Stimulated activated CD8-positive, alpha-beta memory T cell treated with anti-CD3 and anti-CD28 coated beads, Interleukin-12 subunit alpha, Interleukin-12 subunit beta, amount 100 ng/mL, for 1 hour (primary cell): ENCODE measurements at places on chromosomes 1 and 21.

GRCh38 chr1:230794871-230795605 lies 47.9 kb downstream of the CAPN9 start:
- DNase-seq: no peak

DNA sequence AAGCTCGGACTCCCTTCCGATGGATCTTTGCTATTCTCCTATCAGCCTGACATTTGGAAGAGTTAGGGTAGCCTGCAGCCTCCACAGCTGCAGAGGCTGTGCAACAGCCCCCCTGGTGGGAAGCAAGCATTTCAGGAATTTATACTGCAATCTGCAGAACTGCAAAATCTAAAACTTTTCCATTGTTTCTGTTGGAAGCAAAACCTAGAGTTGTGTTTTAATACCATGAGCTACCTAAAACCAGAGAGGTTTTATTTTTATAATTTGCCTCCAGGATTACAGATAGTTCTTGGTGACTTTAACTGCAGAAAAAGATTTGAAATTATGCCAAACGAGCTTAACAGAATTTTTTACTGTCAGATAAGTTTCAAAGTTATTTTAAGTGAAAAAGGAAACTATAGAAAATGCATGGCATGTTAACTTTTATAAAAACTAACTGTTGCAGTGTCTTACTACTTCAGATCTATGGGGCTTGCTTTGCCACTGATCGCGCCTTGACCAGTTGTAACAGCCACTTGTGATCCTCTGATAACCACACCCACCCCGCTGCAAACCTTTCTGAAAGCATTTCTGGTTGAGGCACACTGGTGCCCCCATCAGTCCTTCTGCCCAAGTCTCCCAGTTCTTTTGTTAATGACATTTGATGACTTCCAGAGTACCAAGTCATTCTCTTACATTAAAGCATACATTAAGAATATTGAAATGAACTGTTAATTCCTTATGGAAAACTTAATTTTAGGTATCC lies 64.8 kb downstream of the PRDM2 start:
- DNase-seq: no peak

- DNase-seq: no peak
Observed at GRCh38 chr1:230326971-230327891, 98.9 kb downstream of the PGBD5 start.

DNA sequence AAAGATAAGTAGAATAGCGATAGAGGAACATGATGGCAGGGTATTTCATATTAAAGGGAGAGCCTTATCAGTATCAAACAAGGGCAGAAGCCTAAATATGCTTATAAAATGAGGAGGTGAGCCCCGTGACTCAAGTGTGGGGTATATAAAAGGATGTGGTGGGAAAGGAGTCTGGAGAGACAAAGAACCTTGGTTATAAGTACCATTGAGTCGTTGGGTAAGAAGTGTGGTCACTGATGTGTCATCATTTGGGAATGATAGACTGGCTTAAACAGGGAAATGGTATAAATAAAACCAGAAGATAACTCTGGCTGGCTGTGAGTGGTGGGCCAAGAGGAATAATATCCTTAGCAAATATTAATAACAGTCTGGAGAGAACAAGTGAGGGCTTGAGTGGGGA lies 10.9 kb upstream of the CD5L start:
- no peak for DNase-seq

- no peak for DNase-seq
Observed at GRCh38 chr1:33875862-33876261, 12.0 kb downstream of the HMGB4 start.

DNA sequence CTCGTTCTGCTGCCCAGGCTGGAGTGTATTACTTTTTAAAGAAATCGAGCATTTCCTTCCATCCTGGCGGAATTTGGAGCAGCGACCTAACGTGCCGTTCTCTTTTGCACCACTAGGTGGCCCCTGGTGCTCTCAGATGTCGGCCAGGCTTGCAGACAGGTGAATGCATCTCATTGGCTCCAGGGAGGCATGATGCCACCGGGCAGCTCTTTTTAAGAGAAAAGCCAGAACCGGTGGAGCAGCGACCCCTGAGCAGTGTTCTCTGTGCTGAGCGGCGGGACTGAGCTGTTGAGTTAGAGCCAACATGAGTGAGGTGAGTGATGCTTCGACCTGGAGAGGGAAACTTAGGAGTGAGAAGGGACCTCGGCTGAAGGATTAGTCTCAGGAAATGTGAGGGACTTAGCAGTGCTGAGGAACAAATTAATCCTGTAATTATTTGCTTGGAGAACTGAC lies at the start of gene PCP4:
PCP4 (plus strand) TSS at position 241 of the 453 bp plus-strand sequence; CDS start at position 305, 64 bp downstream.
- DNase-seq: no peak

DNA sequence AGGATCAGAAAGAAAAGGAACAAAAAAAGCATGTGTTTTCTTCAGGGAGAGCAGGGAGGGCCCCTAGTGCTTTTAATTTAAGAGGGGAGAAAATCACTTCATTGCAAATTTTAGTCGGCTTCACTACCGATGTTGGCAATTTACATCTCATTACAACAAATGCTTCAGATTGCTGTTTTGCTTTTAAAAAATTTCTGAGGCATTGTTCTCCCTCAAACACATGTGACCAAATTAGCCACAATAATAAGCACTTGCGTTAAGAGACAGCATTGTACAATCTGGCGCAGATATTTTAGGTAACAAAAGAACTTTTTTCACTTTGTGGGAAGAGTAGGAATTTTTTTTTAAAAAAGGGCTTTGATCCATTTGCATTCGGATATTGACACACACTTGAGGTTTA lies 29.8 kb downstream of the BEND5 start:
- no peak for DNase-seq

- no peak for DNase-seq
Observed at GRCh38 chr1:171252482-171252881, 4.2 kb downstream of the FMO1 start.

GRCh38 chr1:23910553-23911246 lies 2.5 kb downstream of the CNR2 start:
- no peak for DNase-seq

GRCh38 chr21:38820471-38821239 lies 14.9 kb downstream of the ETS2 start:
- DNase-seq: no peak

DNA sequence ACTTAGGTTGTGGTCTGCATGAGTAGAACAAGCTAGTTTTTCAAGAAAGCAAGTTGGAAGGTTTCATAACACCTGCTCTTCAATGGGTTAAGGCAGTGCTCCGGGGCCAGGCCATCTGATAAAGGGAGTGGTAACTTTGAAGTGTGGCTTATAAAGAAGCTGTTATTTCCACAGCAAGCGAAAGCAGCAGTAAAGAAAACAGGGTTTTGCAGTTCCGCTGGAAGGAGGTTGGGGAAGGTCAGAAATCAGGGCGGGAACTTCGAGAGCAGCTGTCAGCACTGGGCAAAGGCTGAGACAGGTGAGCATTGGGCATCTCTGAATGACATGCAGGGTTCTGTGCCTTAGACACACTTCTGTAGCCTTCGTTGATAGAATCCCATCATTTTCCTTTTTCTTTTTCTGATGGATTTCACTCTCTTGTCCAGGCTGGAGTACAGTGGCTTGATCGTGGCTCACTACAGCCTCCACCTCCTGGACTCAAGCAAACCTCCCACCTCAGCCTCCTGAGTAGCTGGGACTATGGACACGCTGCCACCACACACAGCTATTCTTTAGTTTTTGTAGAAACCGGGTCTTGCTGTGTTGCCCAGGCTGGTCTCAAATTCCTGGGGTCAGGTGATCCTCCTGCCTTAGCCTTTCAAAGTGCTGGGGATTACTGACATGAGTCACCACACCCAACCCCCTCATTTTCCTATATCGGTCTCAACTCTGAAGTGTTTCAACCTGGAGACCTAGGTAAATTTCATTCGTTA lies 20.5 kb downstream of the TMEM51 start:
- DNase-seq: no peak

- DNase-seq: no peak
Observed at GRCh38 chr1:173276922-173277800, 70.0 kb upstream of the TNFSF4 start.

DNA sequence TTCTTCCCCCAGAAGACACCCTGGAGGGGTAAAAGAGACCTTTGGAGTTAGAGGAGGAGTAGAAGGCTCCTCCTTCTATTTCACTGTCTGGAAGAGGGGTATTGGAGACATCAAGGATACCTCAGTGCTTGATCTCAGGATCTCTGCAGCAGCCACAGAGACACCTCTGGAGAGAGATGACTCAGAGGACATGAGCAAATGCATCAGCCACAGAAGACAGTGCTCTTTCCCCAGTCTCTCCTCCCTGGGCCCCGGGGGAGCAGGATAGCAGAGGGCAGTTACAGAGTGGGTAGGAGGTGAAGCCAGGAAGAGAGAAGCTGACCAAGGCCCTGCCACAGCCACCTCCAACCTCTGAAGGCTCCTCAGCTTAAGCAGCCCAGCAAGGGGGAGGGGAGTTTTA lies 15.3 kb upstream of the TEDDM1 start:
- no peak for DNase-seq

DNA sequence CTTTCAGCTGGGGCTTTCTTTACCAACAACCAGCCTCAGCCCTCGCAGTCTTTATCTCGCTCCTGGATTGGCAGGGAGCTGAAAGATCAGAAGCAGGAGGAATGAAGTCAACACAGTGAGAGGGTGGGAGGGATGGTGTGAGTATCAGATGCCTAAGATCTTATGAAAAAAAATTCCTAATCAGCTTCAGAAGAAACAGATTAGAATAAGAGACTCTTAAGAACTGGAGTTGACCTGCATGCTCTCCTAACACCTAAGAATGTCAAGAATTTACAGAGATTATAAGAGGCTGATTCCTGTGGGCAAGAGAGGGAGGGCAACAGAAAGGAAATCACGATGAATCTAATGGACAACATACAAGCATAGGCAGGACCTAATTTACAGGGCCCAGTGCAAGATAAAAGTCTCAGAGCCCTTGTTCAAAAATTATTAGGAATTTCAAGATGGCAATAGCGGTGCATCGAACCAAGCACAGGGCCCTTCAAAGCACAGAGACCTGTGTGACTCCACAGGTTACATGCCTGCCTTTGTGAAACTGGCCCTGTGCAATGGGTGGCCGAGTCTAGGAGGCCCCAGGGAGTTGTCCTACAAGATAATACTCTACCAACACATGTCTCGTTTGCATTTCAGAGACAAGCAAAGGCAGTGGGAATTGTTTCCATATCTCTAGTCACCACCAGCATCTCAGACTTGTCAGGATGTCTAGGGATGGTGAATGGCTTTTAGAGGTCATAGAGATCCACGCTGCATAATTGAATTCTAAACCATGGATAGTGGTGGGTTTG lies 65.3 kb upstream of the PPP2R5A start:
- DNase-seq: no peak

DNA sequence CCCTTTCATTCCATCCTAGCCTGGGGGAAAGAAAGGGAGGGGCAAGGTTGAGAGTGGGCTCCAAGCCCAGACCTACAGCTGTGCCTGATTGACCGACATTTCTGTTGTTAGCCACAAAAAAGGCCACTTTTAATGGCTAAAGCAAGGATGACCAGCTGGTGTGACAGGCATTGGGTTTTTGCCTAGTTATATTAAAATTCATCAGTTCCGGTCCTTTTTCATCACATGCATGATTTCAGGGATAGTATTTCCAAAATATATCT lies 192.3 kb downstream of the ZNF326 start:
- DNase-seq: no peak

DNA sequence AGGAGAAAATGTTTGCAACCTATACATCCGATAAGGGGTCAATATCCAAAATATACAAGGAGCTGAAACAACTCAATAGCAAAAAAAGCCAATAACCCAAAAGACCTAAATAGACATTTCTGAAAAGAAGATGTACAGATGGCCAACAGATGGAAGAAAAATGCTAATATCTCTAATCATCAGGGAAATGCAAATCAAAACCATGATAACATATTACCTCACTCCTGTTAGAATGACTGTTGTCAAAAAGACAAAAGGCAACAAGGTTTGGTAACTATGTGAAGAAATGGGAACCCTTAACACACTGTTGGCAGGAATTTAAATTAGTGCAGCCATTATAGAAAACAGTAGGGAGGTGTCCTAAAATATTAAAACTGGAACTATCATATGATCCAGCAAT lies 74.7 kb downstream of the LEPR start:
- no peak for DNase-seq

GRCh38 chr21:14699433-14700407 lies 153.6 kb upstream of the SAMSN1 start:
- DNase-seq: no peak

DNA sequence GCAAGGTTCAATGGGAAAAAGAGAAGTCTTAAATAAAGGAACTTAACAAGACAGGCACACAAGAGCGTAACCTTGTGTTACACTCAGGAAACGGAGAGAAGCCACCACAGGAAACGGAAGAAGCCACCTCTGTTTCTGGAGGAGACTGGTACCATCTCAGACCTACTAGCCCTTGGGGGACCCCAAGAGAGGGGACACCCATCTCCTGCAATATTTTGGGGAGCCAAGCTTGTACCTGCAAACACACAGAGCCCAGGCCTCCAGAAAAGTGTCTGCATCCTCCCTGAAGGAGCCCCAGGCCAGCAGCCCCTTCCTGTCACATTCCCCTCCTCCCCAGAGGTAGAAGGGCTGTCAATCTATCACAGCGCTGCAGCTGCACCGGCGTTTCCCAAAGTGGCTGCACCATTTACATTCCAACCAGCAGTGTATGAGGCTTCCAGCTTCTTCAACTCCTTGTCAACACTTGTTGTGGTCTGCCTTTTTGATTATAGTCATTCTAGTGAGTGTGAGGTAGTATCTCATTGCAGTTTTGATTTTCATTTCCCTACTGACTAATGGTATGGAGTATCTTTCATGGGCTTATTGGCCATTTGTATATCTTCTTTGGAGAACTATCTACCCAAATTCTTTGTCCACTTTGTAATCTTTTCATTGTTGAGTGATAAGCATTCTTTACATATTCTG lies 23.0 kb upstream of the PADI1 start:
- DNase-seq: no peak

GRCh38 chr1:83999316-83999819 lies 436 bp upstream of the TTLL7 start:
- DNase-seq: no peak

DNA sequence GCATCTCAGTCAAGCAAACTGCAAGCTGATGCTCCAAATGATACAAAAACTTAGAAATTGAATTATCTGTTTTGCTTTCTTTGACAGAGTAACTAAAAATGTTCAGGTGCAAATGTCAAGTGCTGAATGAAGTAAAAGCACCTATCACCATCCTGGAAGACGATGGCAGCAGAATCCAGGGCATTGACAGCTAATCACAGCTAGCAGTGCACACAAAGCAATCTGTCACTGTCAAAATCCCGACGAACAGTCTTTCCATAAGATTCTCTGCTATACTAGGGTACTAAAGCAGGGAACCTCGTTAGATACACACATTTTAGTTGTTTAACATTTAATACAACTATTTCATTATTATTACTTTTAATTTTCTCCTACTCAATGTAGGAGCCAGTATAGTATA lies 233.3 kb downstream of the BRINP3 start:
- DNase-seq: no peak

- no peak for DNase-seq
Observed at GRCh38 chr1:116288201-116288598, 84.8 kb upstream of the ATP1A1 start.
